ENCODE measurements at places on chromosomes 3 and 15. TPM values are rescaled to one million over a fixed set of nuclear protein-coding genes. Genes with fewer than 3 reads are reported as not detected.

The CPNE9 gene
- 0.22 TPM for polyA plus RNA-seq

The SLC9C1 gene
- not detected for polyA plus RNA-seq

The CACNA2D3 gene
- polyA plus RNA-seq: 0.69 TPM

The LIPC gene
- 1.8 TPM for polyA plus RNA-seq

The MGLL gene
- polyA plus RNA-seq: 110 TPM

The TM6SF1 gene
- 2.6 TPM for polyA plus RNA-seq

The GUCA1C gene
- not detected for polyA plus RNA-seq

The SLC51B gene
- 76.3 TPM for polyA plus RNA-seq

The PPARG gene
- 96.1 TPM for polyA plus RNA-seq

The SLC24A5 gene
- polyA plus RNA-seq: not detected

The IQGAP1 gene
- 97.6 TPM for polyA plus RNA-seq

The CTXN2 gene
- not detected for polyA plus RNA-seq

The DNAH12 gene
- not detected for polyA plus RNA-seq

The OR5K2 gene
- polyA plus RNA-seq: not detected

The CPN2 gene
- not detected for polyA plus RNA-seq

The ITGA11 gene
- polyA plus RNA-seq: 0.92 TPM

The USP13 gene
- polyA plus RNA-seq: 0.69 TPM

The SOX2 gene
- 1.9 TPM for polyA plus RNA-seq

The PLSCR5 gene
- not detected for polyA plus RNA-seq

The SLC15A2 gene
- polyA plus RNA-seq: 1.4 TPM

The SAXO2 gene
- 4.8 TPM for polyA plus RNA-seq

The SERPINI1 gene
- polyA plus RNA-seq: 0.60 TPM

The EPHA6 gene
- not detected for polyA plus RNA-seq

The SKOR1 gene
- polyA plus RNA-seq: not detected

The IL20RB gene
- polyA plus RNA-seq: not detected

The ANO10 gene
- 9.0 TPM for polyA plus RNA-seq

The GOLGA6A gene
- polyA plus RNA-seq: not detected

Data from sigmoid colon (tissue), 7 donors.